Activated naive CD4-positive, alpha-beta T cell treated with anti-CD3 and anti-CD28 coated beads for 36 hours (primary cell): ENCODE measurements at places on chromosomes 2 and 18.

- no peak for DNase-seq
Observed at GRCh38 chr2:79131687-79132086, 11.4 kb downstream of the REG1A start.

GRCh38 chr2:143029141-143029540 lies 100.1 kb upstream of the ARHGAP15 start:
- DNase-seq: no peak

- DNase-seq: no peak
Observed at GRCh38 chr2:73414696-73415095, 29.1 kb downstream of the ALMS1 start.

GRCh38 chr2:22355816-22356433 lies 1029.1 kb upstream of the KLHL29 start:
- DNase-seq: peak; percentile 65

DNA sequence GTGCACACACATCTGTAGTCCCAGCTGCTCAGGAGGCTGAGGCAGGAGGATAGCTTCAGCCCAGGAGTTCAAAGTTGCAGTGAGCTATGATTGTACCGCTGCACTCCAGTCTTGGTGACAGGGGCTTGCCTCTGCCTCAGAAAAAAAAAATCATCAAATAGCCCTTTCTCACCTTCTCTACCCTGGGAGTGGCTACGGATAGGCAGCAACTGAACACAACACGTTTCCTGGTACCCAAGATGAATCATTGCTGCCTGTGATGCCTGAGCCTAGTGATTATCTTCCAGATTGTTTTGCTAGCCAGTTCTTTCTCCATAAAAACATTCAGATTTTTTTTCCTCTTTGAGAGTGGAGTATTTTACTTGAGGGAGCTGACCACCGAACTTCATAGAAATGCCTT lies 13.5 kb downstream of the INPP4A start:
- DNase-seq: peak; percentile 73

DNA sequence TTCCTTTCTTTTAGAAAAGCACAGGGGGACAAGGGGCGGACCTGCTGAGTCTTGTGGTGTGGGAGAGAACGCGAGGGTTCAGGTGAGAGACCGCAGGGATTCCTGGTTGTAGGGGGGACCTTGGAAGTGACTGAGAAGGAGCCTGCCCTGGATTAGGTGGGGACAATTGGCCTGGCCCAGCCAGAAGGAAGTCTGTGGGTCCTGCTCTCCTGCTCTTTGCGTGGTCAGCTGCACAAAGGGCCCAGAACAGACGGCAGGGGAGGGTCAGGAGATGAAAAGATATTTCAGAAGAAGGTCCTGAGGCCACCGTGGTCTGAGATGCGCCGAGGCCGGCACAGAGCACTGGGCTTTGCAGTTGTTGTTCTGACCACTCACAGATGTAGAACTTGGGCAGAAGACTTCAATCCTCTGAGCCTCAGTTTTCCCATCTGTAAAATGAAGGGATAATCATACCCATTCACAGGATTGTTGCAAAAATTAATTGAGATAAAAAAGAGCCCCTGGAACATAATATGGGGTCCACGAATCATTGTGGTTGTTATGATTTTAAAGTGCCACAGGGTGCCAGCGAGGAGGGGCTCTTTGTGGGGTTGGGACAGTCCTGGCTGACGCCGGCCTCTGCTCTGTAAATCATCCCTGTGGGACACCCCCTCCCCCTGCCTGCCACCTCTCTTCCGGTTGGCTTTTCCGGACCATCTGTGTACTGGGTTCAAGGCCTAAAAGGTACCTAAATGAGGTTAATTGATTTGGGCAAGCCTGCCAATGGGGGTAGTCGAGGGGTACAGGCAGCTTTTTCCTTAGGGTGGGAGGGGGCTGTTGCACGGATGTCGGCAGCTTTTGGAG lies 1.8 kb downstream of the LPIN1 start:
- peak; percentile 77 for DNase-seq

GRCh38 chr2:240429872-240430491 lies 5.5 kb upstream of the GPC1 start:
- DNase-seq: no peak

GRCh38 chr18:34752056-34752455 lies 42.0 kb downstream of the DTNA start:
- no peak for DNase-seq

- DNase-seq: peak; percentile 67
Observed at GRCh38 chr2:39492095-39492590, 55.1 kb upstream of the MAP4K3 start.

GRCh38 chr18:9428862-9429661 lies 46.3 kb upstream of the RALBP1 start:
- no peak for DNase-seq

DNA sequence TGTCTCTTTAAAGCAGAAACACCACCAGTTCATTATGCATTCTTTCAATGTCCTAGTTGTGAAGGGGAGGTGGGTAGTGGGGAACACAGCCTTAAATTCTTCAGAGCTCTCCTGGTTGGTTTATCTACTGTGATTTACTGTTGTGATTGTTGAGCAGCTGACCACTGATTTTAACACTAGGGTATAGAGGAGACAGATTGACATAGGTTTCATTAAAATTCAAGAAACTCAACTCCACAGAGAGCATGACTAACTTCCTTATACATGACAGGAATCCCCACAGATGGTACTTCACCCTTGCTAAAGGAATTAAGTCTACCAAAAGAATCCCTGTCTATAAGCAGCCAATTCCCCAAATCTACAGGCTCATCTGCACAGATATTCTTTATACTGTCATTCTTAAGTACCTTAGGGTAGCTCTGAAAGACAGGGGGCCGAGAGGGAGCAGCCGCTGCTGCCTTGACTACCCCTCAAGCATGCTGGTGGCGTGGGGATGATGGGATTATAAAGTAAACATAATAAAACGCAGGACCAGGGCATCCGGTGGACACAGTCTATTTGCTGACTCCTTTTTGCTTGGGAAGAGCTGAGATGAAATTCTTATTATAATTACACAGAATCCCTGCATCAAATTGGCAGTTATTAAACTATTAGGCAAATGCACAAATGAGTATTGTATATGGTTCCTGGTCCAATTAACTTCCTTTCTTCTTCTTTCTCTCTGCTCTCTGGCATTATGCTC lies 1377.6 kb upstream of the PIK3C3 start:
- DNase-seq: no peak

- DNase-seq: no peak
Observed at GRCh38 chr18:35610089-35610488, 28.5 kb downstream of the GALNT1 start.

DNA sequence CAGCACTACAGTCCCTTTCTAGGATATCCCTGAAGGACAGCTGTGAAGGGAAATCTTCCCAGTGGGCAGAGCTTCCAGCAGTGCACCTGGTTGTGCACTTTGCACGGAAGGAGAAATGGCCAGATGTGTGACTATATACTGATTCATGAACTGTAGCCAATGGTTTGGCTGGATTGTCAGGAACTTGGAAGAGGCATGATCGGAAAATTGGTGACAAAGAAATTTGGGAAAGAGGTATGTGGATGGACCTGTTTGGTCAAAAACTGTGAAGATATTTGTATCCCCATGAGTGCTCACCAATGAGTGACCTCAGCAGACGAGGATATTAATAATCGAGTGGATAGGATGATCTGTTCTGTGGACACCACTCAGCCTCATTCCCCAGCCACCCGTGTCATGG lies 582.2 kb downstream of the CPS1 start:
- no peak for DNase-seq

- no peak for DNase-seq
Observed at GRCh38 chr2:88698498-88699233, 7.2 kb downstream of the RPIA start.

DNA sequence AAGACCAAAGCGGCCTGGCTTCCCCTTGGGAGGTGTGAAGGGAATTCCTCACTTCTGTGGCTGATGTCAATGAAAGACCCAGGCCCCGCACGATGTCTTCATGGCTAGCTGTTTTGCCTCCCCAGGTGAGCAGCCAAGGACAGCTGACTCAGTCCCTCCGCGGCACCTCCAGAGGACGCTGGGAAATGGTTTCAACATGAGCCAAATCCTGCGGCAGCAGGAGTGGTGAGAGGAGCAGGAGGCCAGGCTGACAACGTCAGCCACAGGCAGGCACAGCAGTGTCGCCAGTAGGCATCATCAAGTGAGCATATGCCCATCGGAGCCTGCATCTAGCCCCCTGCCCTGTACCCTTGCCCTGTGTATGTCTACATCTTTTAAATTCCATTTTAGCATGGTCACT lies 156.4 kb upstream of the RAB6C start:
- DNase-seq: no peak

DNA sequence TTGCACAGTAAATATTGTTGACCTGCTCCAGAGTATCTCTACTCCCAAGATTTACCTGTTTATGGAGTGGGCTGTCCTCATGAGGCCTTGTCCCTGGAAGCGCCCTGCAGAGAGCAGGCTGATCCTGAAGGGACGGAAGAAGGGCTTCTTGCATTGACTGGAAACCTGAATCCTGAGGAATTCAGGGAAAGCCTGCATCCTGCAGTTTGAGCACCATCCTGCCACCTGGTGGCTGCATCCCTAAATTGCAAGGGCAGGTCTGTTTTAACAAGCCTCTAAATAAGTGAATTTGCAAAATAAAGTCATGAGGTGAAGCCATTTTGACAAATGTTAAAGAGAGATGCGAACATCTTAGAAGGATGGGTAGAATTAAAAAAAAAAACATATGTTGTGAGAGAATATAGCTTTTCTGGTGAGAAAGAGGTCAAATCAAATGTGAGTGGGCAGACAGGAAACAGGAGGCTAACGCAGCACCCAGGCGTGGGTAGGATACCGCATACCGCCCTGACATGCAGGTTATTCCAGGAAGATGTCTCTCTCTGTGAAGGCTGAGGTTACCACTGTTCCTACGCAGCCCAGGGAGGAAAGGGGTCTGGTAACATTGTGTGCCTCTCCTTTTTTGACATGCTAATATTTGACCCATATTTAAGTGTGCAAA lies 754.9 kb downstream of the RNF144A start:
- DNase-seq: peak; percentile 80

- DNase-seq: no peak
Observed at GRCh38 chr2:120988700-120989511, 253.2 kb downstream of the GLI2 start.

GRCh38 chr2:73444202-73444601 lies 58.6 kb downstream of the ALMS1 start:
- no peak for DNase-seq

- DNase-seq: no peak
Observed at GRCh38 chr2:8566774-8567468, 114.9 kb upstream of the ID2 start.

- no peak for DNase-seq
Observed at GRCh38 chr18:825891-826585, 14.0 kb upstream of the YES1 start.

GRCh38 chr18:23824669-23825068 lies 135.4 kb downstream of the LAMA3 start:
- no peak for DNase-seq

- no peak for DNase-seq
Observed at GRCh38 chr18:54205959-54206358, 18.5 kb downstream of the MBD2 start.

GRCh38 chr2:50535971-50536759 lies 495.8 kb downstream of the NRXN1 start:
- DNase-seq: no peak

DNA sequence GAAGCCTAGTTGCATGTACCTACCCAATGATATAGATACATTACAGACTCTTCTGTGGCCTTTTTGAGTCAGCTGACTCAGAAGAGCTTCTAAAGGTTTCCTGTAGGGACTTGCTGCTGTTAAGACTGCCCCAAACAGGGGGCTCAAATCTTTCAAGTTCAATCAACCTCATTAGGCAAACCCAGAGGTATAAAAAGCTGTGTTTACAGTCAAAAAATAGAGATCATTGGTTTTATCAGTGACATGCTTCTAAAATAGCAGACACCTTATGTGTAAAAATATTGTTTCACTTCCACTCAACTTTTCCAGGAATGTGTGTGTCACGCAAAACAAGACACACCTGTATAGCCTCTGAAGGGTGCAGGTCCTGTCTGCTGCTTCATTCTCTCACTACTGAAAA lies 624.3 kb upstream of the FANCL start:
- no peak for DNase-seq

- no peak for DNase-seq
Observed at GRCh38 chr2:177893880-177894279, 178.7 kb downstream of the PDE11A start.

GRCh38 chr2:62577994-62578781 lies 72.2 kb upstream of the TMEM17 start:
- no peak for DNase-seq

- DNase-seq: no peak
Observed at GRCh38 chr2:45884126-45884525, 232.7 kb downstream of the PRKCE start.

DNA sequence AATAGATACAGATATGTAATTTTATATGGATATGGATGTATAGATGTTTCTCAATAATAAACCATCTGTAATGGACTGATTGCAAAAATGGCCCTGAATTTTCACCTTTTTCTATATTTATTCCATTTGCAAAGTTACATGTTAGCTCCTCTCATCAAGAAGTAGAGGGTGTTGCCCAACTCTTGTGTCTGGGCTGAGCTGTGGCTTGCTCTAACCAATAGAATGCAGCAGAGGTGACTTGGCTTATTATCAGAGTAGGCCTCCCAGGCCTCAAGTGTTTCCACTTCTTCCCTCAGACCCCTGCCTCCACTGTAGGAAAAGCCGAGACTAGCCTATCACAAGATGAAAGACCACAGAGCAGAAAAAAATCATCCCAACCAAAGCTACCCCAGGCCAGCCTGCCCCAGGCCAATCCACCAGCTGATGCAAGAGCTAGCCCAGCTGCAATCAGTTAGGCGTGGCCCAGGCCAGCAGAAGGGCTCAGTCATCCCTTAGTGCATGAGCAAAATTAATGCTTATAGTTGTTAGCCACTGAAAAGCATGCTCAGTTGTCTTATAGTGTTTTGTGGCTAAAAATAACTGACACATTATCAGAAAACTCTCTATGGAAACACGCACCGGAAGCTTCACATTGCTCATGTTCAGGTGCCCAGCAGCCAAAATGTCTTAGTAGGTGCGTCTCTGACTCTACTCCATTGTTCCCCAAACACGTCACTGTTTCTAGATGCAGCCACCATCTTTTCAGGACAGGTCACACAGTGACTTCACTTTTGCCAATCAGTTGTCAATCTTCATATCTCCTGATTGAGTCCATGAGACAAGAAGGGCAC lies 464.0 kb downstream of the FBXO15 start:
- no peak for DNase-seq

- DNase-seq: peak; percentile 10
Observed at GRCh38 chr2:211367711-211368110, 811.3 kb downstream of the CPS1 start.

DNA sequence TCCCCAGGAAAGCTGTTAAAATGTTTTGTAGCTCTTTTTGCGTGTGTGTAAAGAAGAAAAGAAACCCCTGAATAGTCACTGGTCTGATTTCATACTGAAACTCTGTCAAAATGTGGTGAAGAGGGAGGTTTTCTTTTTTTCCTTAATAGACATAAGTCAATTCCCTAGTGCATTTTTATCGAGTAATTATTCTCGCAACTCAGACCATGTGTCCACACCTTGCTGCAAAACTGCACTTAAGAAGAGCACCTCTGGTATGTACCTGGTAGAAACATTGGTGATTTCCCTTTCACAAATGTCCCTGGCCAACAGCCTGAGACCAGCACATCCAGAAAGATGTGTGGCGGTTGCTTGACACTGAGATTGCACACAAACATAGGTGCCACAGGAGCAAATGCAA lies 159.9 kb downstream of the ZNF521 start:
- DNase-seq: no peak
